ENCODE measurements at places on chromosomes 16 and 17.

GRCh38 chr16:81138831-81139557 lies 42.8 kb upstream of the GCSH start:
- no peak for DNase-seq

- peak; percentile 19 for DNase-seq
Observed at GRCh38 chr17:488993-489757, 136.6 kb upstream of the RPH3AL start.

DNA sequence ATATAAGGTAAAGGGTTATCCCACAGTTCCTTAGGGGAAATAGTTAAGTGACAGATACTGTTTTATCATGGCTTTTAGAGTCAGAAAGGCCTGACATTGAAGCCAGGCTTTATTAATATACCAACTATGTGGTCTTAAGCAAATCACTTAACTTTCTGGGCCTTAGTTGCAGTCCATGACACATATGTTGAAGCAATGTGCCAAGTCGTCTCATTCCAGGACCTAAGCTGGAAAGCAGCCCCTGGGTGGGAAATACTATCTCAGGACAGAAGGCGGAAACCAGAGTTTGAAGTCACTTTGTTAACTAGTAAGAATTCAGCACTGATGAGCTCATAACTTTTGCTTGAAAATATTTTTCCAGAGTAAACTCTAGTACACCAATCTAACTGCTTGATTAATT lies 80.0 kb downstream of the USP32 start:
- no peak for DNase-seq

- no peak for DNase-seq
Observed at GRCh38 chr17:4999430-5000093, 1.8 kb downstream of the KIF1C start.

- no peak for DNase-seq
Observed at GRCh38 chr17:60381958-60382357, 10.0 kb downstream of the USP32 start.

- DNase-seq = no peak
Observed at GRCh38 chr16:27544671-27545070, 5.0 kb downstream of the GTF3C1 start.

DNA sequence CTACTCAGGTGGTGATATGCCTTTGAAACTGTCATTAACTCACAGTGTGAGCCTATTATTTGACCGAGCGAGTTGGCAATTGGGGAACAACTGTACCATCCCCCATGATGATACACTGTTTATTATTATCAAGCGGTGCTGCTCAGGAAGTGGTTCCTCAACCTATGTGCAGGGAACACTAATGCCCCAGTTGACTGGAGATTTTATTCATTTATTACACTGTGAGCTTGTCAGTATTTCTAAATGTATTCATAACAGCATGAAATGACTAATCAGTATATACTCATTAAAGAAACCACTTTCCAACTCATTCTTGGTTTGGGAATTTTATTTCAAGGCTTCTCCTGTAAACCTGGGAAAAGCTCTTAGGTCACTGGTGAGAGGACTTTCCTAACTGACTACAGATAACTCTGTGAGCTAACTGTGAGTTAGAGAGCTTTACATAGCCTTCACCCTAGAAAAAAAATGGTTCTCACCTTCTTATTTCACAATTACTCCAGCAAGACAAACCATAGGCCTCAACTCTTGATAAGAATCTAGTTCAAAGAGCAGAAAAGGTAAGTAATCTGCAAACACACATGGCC lies 42.4 kb downstream of the NXPH3 start:
- DNase-seq = no peak

DNA sequence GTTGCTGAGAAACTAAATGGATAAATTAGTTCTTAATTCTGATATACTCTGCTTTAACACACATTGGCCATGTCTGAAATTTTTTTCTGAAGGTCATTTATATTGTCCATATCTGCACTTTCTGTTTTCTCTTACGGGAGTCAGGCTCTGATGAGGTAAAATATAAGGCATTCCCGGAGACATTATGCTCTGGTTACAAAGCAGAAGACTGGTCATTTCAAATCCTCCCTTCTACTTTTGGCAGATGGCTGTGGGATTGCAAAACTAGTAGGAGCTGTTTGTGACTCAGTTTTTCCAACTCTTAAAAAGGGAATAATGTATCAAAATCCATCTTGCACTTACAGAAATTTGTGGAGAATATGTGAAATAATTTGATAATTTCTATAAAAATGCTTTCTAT lies 92.2 kb upstream of the CPHXL start:
- no peak for DNase-seq

GRCh38 chr17:29617481-29618271 lies 5.0 kb downstream of the CORO6 start:
- DNase-seq = peak; percentile 83

DNA sequence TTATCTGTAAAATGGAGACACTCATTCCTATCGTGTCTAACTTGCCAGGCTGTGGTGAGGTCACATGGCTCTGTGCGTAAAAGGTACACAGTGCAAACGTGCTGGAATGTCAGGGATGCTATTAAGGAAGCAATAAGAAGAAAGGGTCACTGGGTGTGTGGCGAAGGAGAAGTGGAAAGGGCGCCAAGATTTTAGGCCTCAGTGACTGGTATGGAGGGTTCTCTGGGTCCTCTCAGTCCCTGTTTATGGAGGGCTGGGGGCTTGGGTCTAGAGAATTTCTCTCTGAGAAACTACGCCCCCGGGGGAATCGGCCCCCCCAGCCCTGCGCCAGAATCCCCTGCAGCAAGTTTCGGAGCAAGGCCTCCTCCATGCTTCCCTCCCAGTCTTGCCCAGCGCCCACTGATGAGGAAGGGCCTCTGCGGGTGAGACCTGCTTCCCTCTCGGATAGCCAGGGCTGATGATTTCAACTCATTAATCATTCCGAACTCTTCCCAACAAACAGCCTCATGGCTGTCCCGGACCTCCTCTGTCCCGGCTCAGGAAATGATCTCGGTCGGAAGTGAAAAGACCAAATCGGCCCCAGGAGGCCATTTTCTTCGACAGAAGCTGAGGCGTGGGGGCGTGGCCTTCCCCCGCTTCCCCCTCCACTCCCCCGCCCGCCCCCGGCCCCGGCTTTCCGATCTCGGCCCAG lies 1.2 kb upstream of the HEXIM1 start:
- DNase-seq = no peak

GRCh38 chr17:28178800-28179199 lies 136.3 kb downstream of the NLK start:
- no peak for DNase-seq

- DNase-seq = no peak
Observed at GRCh38 chr16:85238233-85238647, 126.0 kb upstream of the CIBAR2 start.

- DNase-seq = no peak
Observed at GRCh38 chr17:69434164-69434579, 19.7 kb downstream of the MAP2K6 start.

- DNase-seq = no peak
Observed at GRCh38 chr17:51044976-51045375, 75.7 kb downstream of the SPAG9 start.

GRCh38 chr17:53659181-53659580 lies 163.5 kb upstream of the KIF2B start:
- DNase-seq = no peak

DNA sequence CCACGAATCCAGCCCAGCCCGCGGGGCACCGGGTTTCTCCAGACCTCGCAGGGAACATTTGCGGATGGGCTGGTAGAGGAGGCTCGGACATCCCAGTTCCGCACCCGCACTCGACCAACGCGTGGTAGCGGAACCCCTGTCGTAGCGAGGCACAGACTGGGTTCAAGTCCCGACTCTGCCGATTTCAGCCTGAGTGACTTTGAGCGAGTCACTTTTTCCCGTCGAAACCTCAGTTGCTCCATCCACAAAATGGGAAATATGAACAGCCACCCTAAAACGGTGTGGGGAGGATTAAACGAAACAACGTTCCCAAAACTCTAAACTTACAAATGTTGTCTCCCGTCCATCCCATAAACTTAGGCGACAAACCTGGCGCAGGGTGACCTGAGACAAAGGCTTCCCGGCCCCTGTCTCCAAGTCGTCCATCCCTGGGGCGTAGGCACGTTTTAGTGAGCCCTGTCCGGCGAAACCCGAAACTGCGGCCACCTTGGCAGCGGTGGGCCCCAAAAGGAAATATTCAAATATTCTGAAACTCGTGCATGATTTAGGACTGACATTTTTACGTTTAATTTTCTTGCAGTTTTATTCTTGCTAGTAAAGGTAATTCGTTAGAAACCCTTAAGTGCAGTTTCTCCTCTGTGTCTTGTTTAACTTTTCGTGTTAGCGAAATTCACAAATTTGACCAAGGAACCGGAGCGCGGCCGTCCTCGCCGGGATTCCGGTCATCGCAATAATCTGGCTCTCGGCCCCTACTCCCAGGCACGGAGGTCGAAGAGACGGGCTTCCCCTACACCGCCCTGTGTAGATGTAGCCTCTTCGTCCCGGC lies 1.9 kb upstream of the MLLT6 start:
- DNase-seq = no peak

GRCh38 chr17:36848008-36848902 lies 89.0 kb upstream of the LHX1 start:
- DNase-seq = no peak

GRCh38 chr17:3886776-3887175 lies 6.1 kb downstream of the CAMKK1 start:
- no peak for DNase-seq

GRCh38 chr16:2816751-2817339 lies at the start of gene PRSS21:
PRSS21 (plus strand) TSS chr16:2817237; CDS start chr16:2817269, 32 bp downstream.
- peak; percentile 25 for DNase-seq

DNA sequence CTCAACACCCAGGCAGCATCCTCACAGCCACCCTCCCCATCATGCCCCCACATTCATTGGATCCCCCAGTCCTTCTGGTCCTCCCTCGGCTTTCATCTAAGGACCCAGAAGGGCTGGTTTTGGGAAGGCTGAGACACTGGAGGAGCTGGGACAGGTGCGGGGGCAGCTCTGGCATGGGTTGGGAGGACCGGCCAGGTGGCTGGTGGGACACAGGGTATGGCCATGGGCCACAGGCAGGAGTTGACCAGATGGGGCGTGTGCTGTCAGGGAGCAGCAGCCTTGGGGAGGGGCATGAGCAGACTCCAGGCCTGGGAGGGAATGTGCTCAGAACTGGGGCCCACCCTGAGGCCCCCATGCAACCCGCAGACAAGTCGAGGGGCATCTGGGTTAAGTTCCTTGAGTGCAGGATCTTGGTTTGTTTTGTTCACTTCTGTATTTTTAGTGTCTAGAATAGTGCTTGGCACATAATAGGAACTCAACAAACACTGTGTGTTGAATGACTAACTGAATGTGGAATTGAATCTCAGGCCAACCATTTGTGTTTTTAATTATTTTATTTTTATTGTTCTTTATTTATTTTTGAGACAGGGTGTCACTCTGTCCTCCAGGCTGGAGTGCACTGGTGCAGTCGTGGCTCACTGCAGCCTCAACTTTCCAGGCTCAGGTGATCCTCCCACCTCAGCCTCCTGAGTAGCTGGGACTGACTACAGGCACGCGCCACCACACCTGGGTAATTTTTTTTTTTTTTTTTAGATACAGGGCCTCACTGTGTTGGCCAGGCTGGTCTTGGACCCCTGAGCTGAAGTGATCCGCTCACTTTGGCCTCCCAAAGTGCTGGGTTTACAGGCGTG lies 5.6 kb downstream of the P2RX1 start:
- no peak for DNase-seq

- DNase-seq = peak; percentile 20
Observed at GRCh38 chr17:48814504-48814903, 2.5 kb downstream of the TTLL6 start.

DNA sequence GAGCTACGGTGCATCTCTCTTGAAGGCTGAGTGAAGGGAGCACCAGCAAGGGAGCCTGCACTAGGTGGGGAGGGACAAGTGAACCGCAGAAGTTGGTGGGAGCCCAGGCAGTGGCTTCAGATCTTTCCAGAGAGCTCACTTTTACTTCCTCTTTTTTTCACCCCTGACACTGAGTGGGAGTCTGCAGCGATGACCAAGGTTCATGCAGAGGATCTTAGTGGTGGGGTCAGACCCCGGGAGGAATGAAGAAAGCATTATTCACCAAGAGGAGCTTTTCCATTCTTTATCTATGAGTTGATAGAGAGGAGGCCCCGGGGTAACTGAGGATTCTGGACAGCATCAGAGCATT lies 3.0 kb upstream of the CCL2 start:
- DNase-seq = no peak

DNA sequence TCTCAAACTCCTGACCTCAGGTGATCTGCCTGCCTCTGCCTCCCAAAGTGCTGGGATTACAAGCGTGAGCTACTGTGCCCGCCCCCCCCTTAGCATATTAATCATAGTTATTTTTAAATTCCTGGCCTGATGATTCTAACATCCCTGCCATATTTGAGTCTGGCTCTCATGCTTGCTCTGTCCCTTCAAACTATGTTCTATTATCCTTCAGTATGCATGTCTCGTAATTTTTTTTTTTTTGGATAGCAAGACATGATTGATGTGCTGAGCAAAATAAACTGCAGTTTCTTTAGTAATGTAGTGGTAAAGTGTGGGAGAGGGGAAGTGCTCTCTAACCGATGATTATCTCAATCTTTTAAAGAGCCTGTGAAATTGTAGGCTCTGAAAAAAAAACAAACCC lies 34.3 kb upstream of the TMEM92 start:
- no peak for DNase-seq

- peak; percentile 49 for DNase-seq
Observed at GRCh38 chr17:39238311-39238972, 12.7 kb upstream of the STAC2 start.

DNA sequence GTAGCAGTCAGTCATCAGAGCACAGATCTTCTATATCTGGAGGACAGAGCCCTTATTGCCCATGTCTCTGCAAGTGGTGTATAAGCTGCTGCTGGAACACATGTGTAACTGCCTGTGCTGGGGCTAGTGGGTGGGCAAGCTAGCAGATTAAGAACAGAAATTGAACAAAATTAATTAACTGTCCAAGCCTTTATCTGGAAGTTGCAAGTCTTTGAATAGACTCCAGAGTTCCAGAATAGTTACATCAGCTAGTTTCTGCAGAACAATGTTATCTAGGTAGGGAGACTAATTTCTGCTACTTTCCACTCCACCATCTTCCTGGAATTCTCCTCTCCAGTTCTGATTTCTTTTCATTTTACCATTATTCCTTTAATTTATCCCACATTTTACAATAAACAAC lies 287.3 kb downstream of the ZFHX3 start:
- DNase-seq = no peak

DNA sequence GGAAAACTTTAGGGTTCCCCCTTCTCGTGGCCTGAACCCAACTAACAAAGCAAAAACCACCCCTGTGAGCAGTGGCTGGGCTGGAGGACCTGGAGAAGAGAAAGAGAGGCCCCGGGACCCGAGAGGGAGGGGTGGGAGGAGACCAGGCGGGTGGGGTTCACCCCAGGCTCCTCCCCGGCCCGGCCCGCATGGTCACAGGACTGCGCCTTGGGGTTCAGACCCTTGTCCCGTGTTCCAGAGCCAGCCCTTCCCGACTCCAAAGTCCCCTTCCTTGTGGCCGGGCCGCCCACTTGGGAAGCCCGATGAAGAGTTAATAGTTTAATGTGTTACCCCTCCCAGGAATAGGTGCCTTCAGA lies 852 bp downstream of the MARVELD3 start:
- no peak for DNase-seq

DNA sequence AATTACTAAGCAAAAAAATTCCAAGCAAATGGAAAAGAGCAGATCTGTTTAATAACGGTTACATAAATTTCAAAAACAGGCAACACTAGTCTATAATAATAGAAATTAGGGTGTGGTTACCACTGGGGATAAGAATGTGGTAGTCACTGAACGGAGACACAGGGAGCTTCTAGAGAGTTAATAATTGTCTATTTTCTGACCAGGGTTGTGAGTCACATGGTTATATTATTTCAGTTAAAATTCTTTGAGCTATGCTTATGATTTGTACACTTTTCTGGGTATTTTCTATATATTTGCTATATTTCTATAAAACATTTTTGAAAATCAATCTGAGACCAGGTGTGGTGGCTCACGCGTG lies 433.9 kb upstream of the MAF start:
- no peak for DNase-seq

GRCh38 chr16:79856581-79856980 lies 256.0 kb upstream of the MAF start:
- no peak for DNase-seq
